ENCODE measurements at places on chromosomes 6 and 20.

- DNase-seq: no peak
Observed at GRCh38 chr6:110195639-110196038, 15.4 kb downstream of the CDC40 start.

DNA sequence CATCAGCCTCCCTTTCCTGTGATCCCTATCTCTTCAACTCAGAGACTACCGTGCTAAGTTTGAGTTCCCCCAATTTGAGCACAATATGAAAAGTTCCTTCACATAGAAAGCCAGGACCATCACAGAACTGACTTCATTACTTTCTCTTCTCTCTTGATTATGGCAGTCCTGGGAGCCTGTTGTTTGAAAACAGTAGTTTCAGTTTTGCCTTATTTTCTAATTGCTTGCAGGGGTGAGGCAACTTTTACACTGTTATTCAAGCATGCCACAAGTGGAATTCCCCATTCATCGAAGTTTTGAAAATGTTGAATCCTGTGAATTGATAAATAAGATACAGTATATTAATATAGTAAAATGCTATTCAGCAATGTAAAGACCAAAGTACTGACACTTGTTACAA is 569.7 kb upstream of the MARCKS start:
- DNase-seq: no peak

DNA sequence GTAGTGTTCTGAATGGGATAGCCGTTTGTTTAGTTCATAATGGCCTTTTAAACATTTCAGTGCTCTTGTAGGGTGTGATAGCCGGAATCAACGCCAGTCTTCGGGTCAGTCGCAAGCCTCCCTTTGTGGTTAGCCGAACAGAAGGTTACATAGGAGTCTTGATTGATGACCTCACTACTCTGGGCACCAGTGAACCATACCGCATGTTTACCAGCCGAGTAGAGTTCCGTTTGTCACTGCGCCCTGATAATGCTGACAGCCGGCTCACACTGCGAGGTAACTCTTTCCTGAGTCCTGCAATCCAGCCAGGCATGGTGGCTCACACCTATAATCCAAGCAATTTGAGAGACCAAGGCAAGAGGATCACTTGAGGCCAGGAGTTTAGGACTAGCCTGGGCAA is 20.4 kb downstream of the MTO1 start:
- DNase-seq: no peak

DNA sequence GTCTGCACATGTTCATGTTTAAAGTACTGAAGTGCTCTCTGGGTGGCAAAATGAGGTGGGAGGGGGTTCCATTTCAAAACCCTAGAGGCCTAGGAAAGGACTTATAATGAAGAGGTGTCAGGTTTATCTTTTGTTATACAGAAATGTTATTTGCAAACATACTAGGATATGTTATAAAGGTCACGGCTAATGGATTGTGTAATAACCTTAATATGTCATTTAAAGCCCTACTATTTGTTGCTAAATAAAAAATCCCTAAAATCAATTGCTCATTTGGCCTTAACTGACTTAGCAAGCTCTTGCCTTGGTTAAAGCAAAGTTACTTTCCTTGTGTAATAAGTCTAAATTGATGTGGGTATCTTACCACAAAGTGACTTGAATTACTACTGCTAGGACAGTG is 8.8 kb downstream of the NKX2-4 start:
- DNase-seq: no peak

- peak; percentile 81 for DNase-seq
Observed at GRCh38 chr6:31815025-31815838, at the start of the genes HSPA1A and HSPA1L. Gene HSPA1A, plus strand, starts transcription at chr6:31815543. Its CDS starts 214 bp downstream, at chr6:31815757. Gene HSPA1L, minus strand, starts transcription at chr6:31815283. Its CDS starts 3,311 bp downstream, at chr6:31811972.

DNA sequence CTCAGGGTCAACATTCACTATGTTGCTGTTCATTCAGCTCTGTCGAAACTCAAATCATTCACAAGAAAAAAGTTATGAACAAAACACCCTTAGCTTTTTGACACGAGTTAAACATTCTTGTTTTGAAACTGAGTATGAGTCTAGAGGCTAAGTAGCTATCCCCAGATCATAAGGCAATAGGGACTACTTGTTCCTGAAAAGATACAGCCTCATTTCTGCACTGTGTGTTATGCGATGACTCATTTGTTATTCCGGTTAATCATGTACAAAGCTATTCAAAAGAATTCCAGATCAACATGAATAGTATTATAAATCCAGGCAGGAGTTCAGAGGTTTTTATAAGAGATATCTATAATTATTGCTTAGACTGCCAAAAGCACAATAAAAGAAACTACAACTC is 908.0 kb downstream of the QKI start:
- no peak for DNase-seq

DNA sequence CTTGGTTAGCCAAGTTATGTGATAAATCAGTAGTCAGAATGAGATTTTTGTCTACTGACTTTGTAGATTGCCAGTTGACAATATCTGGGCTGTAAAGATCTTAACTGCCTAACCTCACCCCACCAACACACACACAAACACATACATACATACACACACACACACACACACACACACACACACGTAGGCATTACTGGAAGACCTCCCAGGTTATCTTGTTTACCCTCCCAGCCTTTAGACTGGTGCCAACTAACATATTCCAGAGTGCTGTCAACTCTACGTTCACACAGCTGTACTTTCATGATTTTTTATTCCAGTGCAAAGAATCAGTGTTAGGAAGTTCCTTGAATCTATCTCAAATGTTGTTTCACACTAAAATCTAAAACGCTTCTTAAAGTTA is 38.9 kb downstream of the BMP5 start:
- no peak for DNase-seq

- DNase-seq: peak; percentile 56
Observed at GRCh38 chr6:137870744-137871247, 3.7 kb downstream of the TNFAIP3 start.

GRCh38 chr6:52360601-52361413 is 1.1 kb upstream of the PAQR8 start:
- no peak for DNase-seq

GRCh38 chr6:149499066-149499465 is 14.3 kb upstream of the ZC3H12D start:
- DNase-seq: no peak

DNA sequence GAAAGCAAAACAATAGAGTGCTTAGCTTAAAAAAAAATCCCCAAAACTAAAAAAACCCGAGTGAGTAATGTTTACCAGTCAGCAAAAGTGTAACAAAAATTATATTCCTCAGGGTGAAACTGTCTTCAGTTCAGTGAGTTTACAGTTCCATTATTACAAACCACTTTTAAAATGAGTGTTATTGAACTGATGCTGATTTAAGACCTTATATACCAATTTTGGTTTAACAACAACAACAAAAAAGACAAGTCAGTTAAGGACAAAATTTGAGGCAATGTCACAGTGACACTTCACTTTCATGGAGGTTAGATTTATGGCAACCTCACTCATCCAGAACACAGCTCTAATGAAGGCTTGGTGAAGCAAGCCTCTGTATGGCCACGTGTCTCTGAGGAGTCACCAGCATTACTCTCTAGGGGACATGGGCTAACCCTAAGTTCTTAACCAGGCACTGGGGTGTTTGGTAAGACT is 630.8 kb downstream of the PHF3 start:
- DNase-seq: no peak

DNA sequence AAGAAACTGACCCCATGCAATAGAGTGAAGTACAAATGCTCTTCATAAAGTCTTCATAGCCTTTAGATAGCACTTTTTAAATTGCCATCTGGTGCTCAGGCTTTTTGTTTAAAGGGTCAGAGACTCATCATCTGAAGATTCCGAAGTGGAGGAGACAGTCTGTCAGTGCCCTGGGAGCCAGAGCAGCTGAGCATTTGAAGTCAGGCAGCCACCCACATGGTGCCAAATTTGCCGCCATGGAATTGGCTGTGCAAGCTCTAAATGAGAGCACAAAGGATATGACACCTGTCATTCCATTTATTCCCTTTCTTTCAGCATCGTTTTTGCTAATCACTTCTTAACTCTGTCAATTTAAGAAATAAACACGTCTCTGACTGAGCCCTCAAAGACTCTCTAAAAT is 32.8 kb upstream of the CEP162 start:
- DNase-seq: no peak

- DNase-seq: no peak
Observed at GRCh38 chr6:315921-316752, 23.9 kb downstream of the DUSP22 start.

GRCh38 chr6:125923366-125923877 is 33.1 kb upstream of the HINT3 start:
- DNase-seq: no peak

DNA sequence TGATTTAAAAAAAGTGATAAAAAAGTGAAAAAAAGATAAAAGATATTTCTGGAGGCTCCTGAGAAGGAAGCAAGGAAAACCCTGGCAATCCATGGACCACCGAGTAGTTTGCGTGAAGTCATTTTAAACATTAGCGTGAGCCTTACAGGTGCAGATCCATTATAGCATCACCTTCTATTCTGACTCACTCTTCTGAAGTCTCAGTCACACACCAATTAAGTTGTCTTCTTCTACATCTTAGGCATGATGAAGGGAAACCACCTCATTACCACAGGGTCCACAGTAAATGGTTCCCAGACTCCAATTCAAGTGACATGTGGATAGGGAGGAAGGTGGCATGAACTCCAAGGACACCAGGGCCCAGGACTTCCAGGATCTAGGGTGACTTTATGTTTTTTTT is 99.1 kb downstream of the GJA10 start:
- DNase-seq: no peak

DNA sequence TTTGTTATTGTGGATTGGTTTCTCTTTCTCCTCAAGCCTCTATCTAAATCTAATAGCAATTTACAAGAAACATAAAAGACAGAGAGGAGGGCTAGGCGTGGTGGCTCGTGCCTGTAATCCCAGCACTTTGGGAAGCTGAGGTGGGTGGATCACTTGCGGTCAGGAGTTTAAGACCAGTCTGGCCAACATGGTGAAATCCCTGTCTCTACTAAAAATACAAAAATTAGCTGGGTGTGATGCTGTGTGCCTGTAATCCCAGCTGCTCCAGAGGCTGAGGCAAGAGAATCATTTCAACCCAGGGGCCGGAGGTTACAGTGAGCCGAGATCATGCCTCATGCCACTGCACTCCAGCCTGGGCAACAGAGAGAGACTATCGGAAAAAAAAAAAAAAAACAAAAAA is 46.6 kb downstream of the SLC2A12 start:
- DNase-seq: no peak

DNA sequence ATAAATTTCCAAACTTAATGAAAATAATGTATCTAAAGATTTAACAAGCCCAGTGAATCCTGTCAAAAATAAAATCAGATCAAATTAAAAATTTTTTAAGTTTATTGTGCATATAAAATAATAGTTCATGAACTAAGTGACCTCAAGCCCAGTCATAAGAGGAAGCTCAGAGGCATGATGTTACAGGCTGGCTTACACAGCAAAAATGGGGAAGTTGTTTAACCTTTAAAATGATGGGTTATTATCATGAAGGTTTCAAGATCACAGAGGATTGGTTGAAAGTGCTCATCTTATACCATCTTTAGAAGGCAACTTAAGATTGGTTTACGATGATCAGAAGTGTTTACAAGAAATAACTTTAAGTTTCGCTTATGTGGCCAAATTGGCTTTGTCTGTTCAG is 102.5 kb downstream of the PAK5 start:
- no peak for DNase-seq

GRCh38 chr20:47195573-47195972 is 160.9 kb downstream of the ZMYND8 start:
- no peak for DNase-seq

- no peak for DNase-seq
Observed at GRCh38 chr6:32113386-32114352, 4.5 kb upstream of the TNXB start.

DNA sequence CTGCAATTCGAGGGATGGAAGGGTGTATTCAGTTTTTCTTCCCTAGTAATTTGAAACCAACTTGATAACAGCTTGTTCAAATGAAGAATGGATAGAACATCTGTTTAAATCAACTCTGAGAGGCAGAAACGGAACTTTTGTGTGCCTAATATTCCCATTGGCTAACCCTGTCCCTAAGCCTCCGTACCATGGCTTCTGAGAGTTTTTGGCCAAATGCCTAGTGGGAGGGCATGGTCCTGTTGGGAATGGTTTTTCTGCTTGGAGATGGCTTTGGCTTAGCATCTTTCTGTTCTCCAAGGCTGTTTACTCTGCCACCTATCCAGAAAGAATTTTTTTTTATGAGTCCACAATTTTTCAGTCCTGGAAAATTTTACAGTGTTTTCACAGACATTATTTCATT is 126.7 kb upstream of the MLIP start:
- no peak for DNase-seq

DNA sequence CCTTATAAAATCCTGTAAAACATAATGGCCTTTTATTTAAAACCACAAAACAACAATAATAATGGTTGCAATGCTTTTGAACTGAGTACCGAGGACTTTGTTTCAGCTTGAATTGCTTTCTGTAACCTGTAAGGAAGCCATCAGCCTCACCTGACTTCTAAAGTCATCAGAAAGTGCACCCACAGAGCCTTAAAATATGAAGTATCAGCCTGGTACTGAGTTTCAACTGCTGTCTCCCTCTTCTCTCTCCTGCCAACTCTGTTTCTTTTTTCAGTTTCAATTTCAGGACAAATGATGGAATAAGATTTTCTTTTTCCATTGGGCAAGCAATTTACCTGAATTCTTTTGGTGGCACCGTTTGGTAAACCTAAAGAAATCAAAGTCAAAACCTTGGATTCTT is 119.4 kb downstream of the PHACTR1 start:
- no peak for DNase-seq

GRCh38 chr6:72689107-72689954 is 67.5 kb downstream of the KCNQ5 start:
- no peak for DNase-seq

GRCh38 chr6:72653026-72653425 is 31.2 kb downstream of the KCNQ5 start:
- DNase-seq: no peak

DNA sequence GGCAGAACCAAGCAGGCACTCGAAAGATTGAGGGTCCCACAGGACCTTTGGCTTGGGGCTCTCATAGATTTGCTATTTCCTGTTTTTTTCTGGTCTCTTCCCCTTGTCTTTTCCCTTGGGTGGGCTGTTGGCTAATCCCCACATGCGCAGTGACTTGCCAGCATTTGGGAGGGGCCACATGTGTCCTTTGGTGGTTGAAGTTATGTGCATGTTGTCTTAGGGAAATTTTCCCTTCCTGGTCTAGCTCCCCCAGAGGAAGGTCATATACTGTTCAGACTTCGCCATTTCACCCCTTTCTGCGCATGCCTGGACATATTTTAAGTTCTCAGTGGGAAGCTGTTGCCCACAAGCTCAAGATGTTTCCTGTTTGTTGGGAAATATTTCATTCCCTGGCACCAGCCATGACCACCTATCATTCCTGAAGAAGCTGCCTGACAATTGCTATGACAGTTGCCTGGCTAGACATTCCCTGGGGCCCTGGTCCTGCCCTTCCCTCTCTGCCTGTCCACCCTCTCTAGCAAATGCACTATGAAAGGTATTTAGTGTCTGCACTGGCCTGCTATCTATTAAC is 156.2 kb upstream of the THBS2 start:
- no peak for DNase-seq

All from naive thymus-derived CD4-positive, alpha-beta T cell (primary cell).